SK-N-MC (cell line): ENCODE measurements at places on chromosomes 12 and 14.

DNA sequence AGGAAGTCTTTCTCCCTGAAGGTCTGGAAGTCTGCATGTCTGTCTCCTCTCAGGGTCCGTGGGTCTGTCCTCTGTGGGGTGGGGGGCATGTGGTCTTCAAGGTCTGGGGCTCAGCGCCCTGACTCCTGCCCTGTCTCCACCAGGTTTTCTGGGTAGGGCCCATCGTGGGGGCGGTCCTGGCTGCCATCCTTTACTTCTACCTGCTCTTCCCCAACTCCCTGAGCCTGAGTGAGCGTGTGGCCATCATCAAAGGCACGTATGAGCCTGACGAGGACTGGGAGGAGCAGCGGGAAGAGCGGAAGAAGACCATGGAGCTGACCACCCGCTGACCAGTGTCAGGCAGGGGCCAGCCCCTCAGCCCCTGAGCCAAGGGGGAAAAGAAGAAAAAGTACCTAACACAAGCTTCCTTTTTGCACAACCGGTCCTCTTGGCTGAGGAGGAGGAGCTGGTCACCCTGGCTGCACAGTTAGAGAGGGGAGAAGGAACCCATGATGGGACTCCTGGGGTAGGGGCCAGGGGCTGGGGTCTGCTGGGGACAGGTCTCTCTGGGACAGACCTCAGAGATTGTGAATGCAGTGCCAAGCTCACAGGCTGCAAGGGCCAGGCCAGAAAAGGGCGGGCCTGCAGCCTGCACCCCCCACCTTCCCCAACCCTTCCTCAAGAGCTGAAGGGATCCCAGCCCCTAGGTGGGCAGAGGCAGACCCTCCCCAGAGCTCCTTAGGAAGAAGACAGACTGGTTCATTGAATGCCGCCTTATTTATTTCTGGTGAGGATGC is 3.4 kb downstream of the AQP5 start:
- DNase-seq: no peak

- no peak for DNase-seq
Measured at GRCh38 chr12:114340231-114340630, 65.7 kb downstream of the TBX5 start.

GRCh38 chr12:31929027-31929526 is 30.1 kb upstream of the RESF1 start:
- DNase-seq: no peak

DNA sequence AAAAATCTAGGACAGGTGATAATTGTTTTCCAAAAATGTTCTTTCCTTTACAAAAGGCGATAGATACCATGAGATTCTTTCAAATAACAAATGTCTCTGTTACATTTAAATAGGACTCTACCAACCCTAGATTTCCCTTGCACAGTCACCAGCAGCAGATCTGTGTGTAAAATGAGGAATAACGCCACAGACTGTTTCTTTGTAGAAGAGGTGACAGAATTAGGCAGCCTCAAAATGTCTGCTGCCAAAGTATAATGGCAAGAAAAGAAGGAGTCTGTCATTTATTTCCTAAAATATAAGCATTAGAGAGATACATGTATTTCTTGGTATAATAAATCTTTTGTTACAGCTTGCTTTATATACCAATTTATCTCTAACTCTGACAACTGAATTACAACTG is 8.5 kb upstream of the SRGAP1 start:
- no peak for DNase-seq
